ENCODE measurements at places on chromosomes 13 and 19.

DNA sequence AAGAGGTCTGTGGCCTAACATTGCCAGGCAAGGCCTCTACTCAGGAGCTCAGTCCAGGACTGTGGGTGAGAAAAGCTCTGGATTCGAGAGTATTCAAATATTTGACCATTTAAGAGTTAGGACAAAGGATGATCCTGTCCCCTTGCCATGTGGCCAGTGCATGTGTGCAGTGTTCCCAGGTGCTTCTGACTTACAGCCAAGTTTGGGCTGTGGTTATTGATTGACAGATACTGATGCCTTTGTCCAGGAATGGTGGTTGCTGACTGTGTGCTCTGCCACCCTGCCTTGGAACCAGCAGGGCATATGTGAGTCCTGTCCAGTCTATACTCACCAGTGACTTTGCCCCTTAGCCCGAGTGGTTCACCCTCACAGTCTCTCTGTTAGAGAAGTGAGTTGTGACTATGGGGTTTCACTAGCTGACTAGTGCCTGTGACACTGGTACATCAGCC is 51.9 kb downstream of the GARRE1 start:
- DNase-seq, result no peak

GRCh38 chr19:50717026-50717723 is 2.4 kb downstream of the SHANK1 start:
- DNase-seq, result no peak

DNA sequence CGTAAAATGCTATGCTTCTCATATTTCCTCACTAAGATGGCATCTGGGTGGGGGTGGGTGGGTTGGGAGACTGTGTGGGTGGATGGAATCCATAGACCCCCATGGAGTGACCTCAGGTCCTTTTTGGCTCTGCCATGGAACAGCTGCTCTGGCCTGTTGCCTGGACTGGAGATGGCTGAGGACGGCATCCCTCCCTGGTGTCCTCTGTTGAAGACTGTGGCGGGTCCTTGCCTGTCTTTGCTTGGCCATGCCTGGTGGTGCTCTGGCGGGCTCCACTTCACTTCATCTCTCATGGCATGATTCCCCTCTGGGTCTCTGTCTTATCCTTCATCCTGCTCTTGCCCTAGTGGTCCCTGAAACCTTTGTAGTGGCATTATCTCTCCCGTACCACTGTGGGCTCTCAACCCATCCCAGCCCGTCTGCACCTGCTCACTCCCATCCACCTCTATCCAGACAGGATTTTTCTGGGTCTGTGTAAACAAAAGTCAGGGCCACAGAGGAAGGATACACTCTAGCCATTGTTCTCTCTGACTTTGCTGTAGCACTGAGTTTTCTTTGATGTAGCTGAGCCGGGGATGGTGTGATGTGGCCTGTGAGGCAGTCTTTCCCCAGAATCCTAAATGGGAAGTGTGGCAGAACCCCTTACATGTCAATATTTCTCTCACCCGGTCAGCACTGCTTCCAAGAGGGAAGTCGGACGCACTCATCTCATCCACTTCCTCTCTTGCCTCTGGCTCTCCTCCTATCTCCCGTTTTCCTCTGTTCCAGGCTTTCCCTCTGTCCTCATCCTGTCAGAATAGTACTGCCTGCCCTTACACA is 36.1 kb downstream of the WDFY2 start:
- no peak for DNase-seq

DNA sequence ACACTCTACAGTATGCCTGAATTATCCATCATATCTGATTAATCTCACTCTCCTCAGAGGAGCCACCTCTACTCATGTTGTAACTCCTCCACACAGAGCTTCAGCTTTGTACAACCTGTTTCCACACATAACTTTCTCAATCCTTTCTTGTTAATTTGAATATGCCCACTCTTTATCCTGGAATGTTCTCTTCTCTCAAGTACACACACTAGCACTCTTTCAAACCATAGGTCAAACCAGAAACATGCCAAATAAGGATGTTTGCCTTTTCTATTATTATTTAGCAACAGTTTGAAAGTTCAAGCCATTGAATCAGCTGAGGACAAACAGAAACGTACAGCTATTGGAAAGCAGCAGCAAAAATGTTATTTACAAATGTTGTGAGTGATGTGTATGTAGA is 110.3 kb downstream of the MIPEP start:
- DNase-seq, result no peak

DNA sequence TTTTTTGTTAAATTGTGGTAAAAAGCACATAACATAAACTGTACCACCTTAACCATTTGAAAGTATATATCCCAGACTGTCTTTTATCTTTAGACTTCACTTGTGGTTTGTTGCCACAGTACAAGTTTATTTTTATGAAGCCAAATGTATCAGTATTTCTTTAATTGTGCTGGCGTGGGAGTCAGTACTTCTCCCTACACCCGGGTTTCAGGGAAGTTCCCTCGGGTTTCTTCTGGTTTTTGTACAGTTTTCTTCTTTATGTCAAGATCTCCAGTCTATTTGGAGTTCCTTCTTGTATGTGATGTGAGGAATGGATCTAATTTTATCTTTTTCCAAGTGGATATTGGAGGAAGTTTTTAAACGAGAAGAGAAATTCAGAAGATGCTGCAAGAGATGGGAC is 20.5 kb downstream of the CCDC8 start:
- DNase-seq, result no peak

- DNase-seq, result peak; percentile 43
These were observed 6.1 kb downstream of the BEST2 start for GRCh38 chr19:12757544-12758274.

GRCh38 chr13:96741779-96742178 is 252.5 kb downstream of the OXGR1 start:
- DNase-seq, result no peak

All from stimulated activated CD4-positive, alpha-beta T cell treated with anti-CD3 and anti-CD28 coated beads, Interleukin-15, amount 100 ng/mL, for 1 hour (primary cell).